Naive thymus-derived CD4-positive, alpha-beta T cell (primary cell): ENCODE measurements at places on chromosomes 4 and X.

- no peak for DNase-seq
Observed at GRCh38 chr4:125368671-125369081, 53.9 kb downstream of the FAT4 start.

- DNase-seq, result no peak
Observed at GRCh38 chr4:122508083-122508482, 51.6 kb upstream of the IL2 start.

- DNase-seq, result no peak
Observed at GRCh38 chr4:57162499-57163019, 52.4 kb upstream of the IGFBP7 start.

GRCh38 chrX:124548571-124548970 lies 202.2 kb downstream of the SH2D1A start:
- no peak for DNase-seq

DNA sequence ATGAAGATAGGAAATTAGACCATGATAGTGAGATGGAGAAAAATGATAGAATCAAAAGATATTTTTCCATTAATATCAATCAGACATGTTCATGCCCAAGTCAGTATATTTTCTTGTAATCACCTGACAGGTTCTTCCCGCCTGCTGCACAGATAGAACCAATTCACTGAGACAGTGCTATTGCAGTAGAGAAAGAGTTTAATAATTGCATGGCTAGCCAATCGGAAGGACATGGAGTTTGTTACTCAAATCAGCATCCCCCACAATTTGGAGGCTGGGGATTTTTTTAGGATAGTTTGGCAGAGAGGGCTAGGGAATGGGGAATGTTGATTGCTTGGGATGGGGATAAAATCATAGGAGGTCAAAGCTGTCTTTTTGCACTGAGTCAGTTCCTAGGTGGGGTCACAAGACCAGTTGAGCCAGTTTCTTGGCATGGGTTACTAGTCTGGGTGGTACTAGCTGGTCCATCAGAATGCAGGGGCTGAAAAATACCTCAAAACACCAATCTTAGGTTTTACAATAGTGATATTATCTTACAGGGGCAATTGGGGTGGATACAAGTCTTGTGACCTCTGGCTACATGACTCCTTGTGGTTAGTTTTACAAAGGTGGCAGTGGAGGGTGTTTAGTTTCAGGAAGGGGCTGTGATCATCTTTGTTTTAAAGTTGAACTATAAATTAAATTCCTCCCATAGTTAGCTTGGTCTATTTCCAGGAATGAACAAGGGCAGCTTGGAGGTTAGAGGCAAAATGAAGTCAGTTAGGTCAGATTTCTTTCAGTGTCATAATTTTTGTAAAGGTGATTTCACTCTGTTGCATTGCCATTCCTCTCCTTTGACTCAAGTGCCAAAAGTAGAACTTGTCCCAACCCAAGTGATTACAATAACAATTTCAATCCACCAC lies 100.3 kb upstream of the PDE5A start:
- DNase-seq, result no peak

DNA sequence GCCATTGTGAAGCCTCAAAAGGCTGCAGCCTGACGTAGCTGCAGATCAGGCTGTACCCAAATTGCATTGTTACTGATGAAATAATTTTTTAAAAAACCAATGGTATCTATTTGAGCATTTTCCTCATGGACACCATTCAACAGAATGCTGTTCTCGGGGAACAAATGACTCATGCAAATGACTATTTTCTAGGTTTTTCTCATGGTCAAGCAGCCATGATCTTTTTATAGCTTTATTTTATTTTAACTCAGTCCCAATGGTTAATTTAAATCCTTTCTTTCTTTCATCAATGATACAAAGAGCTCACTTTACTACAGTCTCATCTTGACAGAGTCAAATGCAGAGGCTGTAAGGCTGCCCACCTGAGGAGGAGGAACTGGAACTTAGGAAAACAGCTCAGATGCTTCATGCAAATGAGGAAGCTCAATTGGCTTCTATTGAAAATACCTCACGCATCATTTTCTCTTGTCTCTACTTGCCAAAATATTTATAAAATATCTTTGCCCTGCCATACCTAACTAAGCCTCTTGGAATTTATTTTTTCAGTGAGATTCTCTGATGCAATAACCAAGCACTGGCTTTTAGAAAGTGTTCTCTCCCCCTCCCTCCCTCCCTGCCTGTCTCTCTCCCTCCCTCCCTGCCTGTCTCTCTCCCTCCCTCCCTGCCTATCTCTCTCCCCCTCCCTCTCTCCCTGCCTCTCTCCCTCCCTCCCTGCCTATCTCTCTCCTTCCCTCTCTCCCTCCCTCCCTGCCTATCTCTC lies 81.0 kb downstream of the SORBS2 start:
- no peak for DNase-seq

GRCh38 chrX:150868625-150869024 lies 29.8 kb downstream of the CD99L2 start:
- DNase-seq, result no peak

GRCh38 chr4:142728233-142728632 lies 117.9 kb downstream of the INPP4B start:
- no peak for DNase-seq

DNA sequence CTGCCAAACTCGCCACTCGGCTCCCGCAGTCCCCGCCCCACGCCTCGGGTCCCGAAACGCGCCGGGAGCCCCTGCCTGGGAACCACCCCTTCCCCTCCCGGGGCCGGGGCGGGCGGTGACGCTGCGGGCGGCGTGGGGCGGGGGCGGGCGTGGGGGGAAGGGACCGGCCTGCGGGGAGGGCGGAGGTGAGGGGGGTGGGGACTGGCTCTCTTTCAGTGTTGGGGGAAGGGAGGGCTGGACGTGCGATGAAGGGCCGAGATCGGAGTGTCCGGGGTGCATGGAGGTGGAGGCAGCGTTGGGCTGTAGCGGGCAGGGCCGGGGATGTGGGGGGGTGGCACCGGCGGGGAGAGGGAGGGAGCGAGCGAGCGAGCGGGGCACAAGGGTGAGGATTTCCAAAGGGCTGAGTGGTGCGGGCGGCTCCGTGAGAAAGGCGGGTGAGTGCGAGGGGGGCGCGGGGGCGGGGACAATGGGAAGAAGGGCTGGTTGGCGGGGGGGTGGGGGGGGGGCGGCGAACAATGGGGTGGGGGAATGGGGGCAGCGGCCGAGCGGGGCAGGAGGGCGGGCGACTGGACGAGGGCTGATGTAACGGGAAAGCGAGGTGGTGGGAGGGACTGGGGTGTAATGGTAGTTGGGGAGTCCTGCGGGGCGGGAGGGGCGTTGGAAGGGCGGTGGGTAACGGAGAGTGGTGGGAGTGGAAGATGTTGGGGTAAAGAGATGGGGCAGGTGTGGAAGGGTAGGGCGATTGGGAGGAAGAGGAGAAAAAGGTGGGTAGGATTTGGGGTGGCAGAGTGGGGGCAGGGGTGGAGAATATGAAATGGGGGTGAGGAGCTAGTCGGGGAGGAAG lies 578 bp downstream of the DCUN1D4 start:
- peak; percentile 48 for DNase-seq

DNA sequence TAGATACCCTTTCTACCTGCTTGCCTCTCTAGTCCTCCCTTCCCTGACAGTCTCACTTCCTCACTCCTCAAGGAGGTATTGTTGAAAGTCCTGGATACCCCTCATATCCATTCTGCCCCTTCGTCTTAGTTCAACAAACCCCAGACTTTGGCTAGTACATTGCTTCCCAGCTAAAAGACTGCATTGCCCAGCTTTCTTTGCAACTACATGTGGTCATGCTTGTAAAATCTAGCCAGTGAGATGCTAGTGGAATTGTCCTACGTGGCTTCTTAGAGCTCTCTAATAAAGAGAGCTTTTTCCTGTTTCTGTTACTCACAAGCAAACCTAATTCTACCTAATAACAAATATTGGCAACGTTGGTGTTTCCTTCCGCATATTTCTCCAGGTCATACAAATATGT lies 237.9 kb upstream of the PSAPL1 start:
- no peak for DNase-seq

GRCh38 chr4:159655547-159655946 lies 552.7 kb downstream of the RAPGEF2 start:
- no peak for DNase-seq

GRCh38 chr4:7941111-7941964 lies 1.7 kb upstream of the AFAP1 start:
- no peak for DNase-seq

DNA sequence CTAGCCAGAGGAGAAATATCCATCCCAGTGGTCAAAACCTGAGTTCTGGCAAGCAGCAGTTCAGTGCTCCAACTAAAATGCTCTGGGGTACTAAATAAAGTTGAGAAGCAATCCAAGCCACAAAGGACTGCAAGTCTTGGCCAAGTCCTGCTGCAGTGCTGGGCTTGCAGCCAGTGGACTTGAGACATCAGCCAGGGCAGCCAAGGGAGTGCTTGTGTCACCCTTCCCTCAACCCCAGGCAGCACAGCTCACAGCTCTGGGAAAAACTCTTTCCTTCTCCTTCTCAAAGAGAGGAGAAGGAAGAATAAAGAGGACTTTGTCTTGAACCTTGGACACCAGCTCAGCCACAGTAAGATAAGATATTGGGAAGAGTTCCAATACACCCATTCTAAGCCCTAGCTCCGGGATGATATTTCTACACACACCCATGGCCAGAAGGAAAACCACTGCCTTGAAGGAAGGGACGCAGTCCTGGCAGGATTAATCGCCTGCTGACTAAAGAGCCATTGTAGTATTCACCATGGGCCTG lies 99.8 kb downstream of the PTCHD1 start:
- DNase-seq, result no peak

DNA sequence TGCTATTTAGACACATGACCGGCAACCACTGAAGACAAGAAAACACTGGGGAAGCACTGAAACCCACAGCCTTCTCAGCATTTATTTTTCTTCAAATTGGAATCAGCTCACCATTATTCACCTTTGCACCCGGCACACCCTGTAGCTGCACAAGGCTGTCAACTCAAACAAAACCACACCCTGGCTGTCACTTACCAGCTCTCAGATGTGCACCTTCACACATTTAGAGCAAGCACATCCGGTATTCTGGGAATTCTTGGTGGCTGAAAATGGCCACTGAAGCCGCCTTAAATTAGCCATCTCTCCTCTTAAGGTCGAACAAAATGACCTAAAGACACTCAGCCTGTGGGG lies 5.9 kb downstream of the ZFYVE28 start:
- peak; percentile 84 for DNase-seq

GRCh38 chr4:67988991-67989390 lies 25.7 kb upstream of the TMPRSS11A start:
- DNase-seq, result no peak

- no peak for DNase-seq
Observed at GRCh38 chr4:17762726-17763125, 18.7 kb downstream of the FAM184B start.

- DNase-seq, result no peak
Observed at GRCh38 chr4:561426-561825, 14.7 kb downstream of the TMEM271 start.

DNA sequence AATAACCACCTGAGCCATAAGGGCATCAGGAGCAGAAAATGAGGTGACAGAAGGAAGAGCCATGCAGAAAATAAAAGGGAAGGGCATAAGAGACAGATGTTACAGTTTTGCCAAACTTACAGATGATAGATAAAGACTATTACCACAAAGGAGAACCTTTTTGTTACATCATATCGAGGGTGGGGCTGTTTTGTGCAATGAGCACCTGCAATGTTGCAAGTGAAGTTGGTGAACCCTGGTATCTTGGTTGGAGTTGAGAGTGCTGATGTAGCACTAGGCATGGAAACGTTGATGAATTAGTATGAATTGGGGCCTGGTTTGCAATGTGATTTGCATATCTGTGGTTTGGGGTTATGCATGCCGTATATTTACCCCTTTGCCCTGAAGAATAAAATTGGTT lies 119.8 kb upstream of the TEX13D start:
- peak; percentile 33 for DNase-seq

- DNase-seq, result peak; percentile 12
Observed at GRCh38 chr4:186201535-186202230, 10.3 kb downstream of the CYP4V2 start.

GRCh38 chrX:85897362-85898126 lies 149.8 kb downstream of the CHM start:
- no peak for DNase-seq

GRCh38 chr4:10106421-10107039 lies 10.1 kb downstream of the WDR1 start:
- DNase-seq, result peak; percentile 69

GRCh38 chrX:129590596-129590995 lies 50.5 kb downstream of the OCRL start:
- no peak for DNase-seq

DNA sequence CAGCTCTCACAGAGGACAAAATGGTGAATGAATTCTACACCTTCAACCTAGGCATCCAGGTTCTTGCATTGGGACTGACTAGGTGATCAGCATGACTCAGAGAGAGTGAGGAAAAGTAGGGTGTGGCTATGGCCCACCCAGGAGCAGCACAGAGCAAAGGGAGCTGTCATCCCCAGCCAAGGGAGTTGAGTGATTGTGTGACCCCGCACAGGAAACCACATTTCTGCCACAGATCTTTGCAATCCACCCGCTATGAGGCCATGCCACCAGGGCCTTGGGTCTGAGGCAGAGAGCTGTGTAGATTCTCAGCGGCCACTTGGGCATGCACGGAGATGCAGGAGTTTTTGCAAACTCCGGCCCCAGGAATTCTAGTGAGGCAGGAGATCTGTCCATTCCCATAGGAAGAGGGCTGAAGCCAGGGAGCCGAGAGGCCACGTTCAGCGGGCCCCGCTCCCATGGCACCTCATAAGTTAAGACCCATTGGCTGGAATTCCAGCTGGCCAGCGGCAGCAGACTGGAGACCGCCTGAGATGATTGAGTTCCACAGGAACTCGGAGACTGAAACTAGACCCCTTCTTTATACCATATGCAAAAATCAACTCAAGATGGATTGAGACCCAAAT lies 75.9 kb downstream of the NAA11 start:
- no peak for DNase-seq

DNA sequence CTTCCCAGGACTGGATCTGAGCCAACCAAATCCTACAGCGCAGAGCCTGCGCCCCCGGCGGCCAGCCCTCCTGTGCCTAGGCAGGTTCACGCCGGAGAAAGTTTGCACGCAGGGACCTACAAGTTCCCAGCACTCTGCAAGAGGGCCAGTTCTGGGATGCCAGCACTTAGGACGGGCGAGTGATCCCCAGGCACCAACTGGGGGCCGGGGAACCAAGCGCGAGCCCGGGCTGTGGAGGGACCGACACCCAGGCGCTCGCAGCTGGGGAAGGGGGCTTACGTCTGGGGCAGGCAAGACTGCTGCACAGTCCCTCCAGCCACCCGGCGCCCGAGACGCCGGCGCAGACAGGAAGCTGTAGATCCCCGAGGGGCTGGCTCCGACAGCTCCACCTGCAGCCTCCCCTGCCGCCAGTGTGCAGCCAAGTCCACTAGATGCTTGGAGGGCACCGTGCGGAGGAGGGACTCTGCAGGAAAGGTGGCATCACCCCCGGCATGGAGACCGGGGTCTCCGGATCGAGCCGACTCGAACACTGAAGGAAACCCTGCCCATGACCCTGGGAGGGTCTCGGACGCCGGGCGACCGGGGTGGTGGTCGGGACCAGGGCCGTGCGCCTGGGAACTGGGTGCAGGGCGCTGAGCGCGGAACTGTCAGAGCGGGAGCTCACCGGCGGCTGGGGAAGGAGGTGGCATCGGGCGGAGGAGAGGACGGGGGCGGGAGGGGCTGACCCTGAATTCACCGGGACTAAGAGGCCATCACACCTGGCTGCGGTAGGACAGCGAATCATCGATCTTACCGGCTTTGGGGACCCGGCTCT lies 566 bp downstream of the CORIN start:
- DNase-seq, result peak; percentile 37

- no peak for DNase-seq
Observed at GRCh38 chrX:4110964-4111363, 397.5 kb upstream of the PRKX start.

GRCh38 chrX:23980011-23980441 lies 47.0 kb downstream of the KLHL15 start:
- DNase-seq, result no peak

GRCh38 chr4:28373191-28373590 lies 1512.5 kb downstream of the STIM2 start:
- DNase-seq, result no peak

GRCh38 chr4:123397144-123398065 lies 810 bp downstream of the SPRY1 start:
- DNase-seq, result peak; percentile 21
